ENCODE measurements at places on chromosomes 6 and 20.

DNA sequence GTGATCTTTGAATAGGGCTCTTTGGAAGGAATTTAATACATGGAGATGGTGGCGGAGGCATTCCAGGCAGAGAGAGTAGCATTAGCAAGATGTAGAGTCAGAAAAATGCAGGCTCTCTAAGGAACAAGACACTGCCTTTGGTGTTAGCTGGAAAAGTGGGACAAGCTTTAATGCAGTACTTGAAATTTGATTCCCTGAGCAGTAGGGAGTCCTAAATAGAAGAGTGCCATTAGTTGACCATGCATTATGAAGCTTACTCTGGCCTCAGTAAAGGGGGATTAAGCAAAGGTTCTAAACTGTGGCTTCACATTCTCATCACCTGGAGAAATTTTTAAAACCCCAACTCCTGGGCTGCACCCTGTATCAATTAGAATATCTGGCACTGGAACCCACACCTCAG is 494.8 kb upstream of the SOX4 start:
- no peak for DNase-seq

GRCh38 chr6:115271434-115271833 is 789.3 kb downstream of the FRK start:
- DNase-seq = no peak

DNA sequence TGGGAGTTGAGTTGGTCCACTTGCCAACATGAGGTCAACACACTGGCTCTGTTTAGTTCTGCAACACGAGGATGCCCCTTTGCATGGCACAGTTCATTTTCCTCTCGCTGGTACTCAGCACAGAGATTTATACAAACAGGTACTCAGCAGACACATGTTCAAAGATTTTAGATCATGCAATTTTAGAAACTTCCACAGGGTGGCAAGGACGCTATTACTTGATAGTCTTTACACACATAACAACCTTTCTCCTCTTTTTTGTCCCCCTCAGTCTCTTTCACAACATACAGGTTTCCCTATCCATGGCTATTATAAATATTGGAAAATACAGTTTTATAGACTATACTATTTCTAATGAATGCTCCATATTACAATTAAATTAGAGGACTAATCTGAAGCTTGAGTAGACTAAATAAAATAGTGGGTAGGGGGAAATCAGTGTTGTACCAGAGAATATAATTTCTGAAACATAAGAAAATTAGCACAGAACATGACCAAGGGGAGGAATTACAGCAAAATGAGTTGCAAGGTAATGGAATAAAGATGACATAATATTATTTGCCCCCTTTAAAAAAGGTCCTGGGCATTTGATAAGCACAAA is 331.8 kb upstream of the BTBD3 start:
- peak; percentile 41 for DNase-seq

GRCh38 chr6:14881398-14881797 is 364.5 kb upstream of the JARID2 start:
- DNase-seq = no peak

DNA sequence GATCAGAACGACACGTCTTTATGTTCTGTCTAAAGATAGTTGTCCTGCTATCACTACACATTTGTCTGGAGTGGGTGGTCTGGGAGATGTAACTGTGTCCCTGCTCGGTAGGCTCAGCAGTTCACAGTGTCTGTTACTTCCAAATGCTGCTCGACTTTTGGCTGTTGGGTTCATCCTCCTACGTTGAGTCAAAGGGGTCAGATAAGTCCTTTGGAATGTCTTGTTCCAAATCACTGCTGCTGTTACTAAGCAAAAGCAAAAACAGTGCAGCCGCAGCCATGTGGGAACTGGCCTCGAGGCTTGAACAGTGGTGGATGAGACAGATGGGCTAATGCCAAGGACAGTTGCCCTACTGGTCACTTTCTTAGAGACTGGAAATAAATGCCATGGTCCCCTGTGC is 272.2 kb upstream of the MAP3K7 start:
- DNase-seq = peak; percentile 97

DNA sequence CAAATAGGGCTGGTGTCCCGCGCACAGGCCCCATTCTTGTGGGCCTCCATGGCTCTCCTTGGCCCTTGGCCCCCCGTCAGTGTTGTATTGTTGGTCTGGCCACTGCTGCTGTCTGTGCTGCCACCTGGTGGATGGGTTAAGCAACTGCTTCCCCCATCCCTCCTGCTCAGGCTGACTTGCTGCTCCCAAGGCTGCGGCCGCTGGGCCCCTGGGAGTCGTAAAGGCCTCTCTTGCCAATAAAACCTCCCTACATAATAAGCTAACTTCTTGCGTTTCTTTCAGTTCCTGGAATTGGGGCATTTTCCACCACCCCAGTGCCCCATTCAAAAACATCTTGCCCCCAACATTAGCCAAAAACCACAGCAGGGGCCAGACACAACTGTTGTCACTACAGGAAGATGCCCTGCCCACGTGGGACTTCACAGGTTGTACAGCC is 27.1 kb downstream of the CD83 start:
- DNase-seq = peak; percentile 58

DNA sequence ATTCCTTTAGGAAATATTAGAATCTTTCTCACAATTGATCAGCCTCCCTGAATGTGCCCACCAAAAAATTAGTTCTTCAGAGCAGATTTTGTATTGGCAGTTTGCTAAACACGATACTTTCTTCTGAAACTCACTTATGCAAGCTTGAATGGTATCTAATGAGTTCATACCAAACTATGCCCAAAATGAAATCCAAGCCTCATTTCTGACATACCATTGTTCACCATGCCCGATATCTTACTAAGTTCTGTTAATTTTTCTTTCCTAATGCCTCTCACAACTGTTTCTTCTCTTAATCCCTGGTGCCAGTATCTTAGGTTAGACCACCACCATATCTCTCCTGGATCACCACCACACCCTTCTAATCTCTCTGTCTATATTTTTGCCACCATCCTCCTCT is 755.9 kb downstream of the KIF16B start:
- no peak for DNase-seq

DNA sequence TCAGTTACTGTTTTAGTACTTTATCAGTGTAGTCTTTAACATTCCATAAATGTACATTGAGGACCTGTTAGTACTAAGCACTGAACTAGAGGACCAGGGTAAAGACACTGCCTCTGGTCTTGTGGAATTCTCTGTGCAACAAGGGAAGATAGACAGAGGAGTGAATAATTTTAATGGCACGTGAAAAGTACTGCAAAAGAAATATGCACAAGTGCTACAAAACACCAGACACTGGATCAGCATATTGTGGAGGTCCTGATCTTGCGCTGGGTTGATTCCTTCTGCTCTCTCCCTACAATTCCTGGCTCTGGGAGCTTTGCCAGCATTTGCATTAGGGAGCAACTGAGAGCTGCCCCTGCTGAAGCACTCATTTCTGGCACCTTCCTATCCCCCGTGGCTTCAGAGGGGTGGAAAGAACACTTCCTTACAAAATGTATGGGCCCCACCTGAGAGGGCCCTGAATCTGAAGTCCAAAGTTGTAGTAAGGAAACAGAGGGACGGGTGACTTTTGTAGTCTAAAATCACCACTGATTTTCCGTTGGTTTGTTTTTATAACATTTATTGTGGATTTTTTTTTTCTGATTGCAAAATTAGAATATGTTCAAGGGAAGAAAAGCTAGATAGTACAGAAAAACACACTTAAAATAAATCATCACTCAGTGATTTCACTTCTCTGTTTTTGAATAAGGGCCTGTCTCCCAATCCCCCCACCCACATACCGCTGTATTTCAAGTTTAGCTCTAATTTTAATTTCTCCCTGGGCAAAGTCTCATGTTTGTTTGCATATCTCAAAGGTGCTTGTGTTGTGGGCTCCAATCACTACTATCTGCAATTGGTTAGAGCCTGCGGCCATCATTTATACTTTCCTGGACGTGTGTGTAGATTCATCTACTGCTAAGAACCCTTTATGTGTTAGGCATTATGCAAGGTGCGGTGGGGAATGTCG is 4.9 kb downstream of the PKIG start:
- DNase-seq = peak; percentile 28

All from trophoblast cell (in vitro differentiated cells and primary cell).